ENCODE measurements at places on chromosomes 7 and 10.

GRCh38 chr7:27133409-27134231 is 3.1 kb upstream of the HOXA4 start:
- no peak for DNase-seq

DNA sequence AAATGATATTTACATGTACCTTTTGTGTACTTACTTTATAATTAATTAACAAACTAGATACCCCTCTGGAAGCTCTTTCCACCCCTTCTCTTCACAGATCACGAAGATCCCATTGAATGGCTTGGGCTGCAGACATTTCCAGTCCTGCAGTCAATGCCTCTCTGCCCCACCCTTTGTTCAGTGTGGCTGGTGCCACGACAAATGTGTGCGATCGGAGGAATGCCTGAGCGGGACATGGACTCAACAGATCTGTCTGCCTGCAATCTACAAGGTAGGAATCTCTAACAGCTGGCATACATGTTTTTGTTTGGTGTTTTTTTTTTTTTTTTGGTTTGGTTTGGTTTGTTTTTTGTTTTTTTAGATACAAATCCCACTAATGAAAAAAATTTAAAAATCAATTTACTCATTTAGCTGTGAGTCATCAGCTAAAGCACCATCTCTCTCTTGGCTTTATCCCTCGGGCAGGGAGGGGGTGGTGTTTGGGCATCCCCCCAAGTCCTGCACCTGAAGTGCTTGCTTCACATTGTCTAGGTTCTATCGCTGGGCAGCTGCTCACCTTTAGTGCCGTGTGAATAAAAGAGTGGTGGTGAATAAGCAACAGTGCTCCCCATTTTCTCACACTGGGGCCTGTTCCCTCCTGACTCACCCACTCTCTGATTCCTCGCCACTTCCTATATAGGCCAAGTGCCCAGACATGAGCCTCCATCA is 68.9 kb downstream of the MET start:
- no peak for DNase-seq

- no peak for DNase-seq
Measured at GRCh38 chr7:101880282-101881054, 63.0 kb downstream of the CUX1 start.

DNA sequence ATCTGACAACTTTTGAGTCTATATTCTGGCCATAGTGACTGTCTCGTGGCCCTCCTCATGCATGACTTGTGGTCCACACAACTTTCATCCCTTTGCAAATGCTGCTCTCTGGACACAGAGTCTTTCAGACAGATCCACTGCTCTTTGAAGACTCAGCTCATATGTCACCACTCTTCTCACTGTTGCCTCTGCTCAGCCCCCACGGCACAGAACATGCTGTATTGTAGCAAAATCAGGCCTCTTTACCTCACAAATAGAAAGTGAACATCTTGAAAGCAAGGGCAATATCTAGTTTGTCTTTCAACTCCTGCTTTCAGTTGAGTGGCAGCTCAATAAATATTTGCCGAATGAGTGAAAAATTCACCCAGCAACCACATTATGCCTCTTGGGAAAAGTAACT is 443.5 kb downstream of the NRG3 start:
- DNase-seq: no peak

DNA sequence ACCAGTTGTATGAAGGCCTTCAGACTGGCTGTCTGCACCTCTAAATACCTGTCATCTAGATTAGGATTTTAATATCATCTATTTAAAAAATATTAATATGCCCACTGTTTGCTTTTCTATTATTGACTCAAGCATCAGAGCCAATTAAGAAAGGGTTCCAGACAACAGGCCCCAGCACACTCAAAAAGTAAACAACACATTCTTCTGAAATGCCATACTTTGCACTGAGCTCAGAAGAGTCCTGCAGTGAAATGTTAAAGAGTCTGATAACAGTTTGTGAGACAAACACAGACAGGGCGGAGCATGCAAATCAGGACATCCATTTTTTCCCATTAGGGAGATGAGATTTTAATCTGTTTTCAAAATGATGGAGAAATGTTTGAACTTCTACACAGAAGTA is 45.9 kb upstream of the KLF6 start:
- no peak for DNase-seq

- DNase-seq: no peak
Measured at GRCh38 chr7:48096273-48096672, 7.2 kb downstream of the UPP1 start.

- DNase-seq: no peak
Measured at GRCh38 chr10:93378039-93378438, 104.1 kb downstream of the MYOF start.

DNA sequence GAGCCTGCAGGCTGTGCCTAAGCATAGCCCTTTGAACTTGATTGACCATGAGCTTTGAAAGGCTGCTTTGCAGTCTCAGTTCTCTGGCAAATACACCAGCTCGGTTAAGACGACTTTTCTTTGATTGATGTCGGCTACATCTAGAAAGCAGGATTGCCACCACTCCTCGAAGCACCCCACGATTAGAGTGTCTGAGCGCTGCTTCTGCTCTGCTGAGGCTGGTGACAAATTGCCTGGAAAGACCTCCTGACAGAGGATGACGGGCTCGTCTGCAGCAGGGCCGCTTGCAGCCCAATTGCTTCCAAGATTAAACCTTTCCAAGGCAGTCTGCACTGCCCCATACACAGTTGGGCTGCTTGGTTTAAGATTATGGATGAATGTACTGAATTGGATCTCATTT is 182.0 kb downstream of the CUX1 start:
- DNase-seq: no peak

DNA sequence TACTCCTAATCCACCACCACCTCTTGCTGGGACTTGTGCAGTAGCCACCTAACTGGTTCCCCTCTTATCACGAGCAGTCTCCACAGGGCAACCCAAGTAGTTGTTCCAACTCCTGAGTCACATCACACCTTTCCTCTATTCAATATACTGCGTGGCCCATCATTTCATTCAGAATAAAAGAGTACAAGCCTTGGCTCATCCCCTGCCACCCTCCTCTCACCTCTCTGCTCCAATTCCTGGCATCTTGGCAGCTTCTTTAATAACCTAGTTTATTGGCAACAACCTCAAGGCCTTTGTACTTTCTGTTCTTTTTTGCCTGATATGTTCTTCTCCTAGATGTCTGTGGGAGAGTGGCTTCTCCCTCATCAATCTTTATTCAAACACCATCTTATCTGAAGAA is 199.4 kb downstream of the KIAA1217 start:
- DNase-seq: no peak

DNA sequence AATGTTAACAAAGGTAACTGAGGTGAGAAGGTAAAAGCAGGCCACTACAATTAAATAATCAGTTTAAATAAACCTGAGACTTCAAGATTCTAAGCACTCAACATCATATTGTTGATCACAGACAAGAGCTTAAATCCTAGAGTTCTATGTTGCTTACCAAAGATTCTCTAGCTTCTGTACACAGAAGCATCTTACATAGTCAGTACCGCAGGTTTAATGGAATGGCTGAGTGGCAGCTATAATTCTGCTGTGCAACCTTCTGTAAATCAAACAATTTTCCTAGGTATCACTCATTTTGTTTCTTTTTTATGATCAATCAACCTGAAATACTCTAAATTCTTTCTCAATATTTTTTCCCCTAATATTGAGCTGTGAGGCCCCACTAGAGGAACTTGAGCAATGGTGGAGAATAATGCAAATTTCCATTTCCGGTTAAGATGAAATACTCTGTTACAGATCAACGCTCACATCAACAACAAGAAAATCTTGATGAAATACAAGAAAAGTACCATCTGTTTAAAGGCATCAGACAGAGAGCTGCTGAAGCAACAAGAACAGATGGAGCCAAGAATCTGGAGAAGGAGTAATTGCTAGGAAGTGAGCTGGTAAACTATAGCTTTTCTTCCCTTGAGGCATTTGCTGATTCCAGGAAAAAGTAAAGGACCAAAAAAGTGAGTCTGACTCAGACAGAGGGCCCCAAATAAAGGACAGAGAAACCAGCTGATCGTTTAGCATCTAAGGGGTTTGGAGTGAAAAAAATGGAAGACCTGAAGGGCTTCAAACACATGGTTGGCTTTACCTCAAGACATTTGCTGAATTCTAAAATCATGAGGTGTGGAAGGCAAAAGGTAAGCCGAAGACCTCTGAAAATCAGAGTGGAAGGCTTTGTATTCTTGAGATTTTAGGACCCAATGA is 22.6 kb downstream of the PNPLA8 start:
- DNase-seq: no peak

DNA sequence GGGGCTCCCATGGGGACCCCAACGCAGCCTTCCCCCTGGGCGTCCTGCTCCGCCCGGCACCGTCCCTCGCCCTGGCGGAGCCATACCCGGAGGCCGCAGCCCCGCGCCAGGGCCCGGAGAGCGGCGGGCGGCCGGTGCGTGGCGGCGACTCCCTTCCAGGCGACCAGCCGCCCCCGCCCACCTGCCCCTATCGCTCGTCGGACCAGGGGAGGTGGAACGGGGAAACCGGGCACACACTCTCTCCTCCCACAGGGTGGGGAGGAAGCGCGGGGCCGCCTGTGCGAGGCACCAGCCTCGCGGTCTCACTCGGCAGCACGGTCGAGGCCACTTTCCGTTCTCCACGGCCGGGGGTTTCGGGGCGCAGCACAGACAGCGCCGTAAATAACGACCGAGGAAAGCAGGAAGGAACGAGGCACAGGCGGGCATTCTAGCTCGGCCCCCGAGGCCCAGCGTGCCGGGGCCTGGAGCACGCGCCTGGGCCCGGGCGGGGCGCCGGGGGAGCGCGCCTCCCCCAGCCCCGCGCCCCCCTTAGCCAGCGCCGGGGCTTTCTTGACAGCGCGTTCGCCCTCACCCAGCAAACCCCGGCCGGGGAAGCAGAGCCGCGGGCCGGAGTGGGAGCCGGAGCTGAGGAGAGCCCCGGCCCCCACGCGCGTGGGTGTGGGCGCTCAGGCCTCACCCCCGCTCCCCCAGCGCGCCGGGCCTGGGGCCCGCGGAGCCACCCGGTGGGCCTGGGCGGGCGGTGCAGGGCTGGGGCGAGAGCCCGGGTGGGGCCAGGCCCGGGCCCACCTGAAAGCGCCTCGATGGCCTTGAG is 936 bp downstream of the IGF2BP3 start:
- DNase-seq: peak; percentile 19

DNA sequence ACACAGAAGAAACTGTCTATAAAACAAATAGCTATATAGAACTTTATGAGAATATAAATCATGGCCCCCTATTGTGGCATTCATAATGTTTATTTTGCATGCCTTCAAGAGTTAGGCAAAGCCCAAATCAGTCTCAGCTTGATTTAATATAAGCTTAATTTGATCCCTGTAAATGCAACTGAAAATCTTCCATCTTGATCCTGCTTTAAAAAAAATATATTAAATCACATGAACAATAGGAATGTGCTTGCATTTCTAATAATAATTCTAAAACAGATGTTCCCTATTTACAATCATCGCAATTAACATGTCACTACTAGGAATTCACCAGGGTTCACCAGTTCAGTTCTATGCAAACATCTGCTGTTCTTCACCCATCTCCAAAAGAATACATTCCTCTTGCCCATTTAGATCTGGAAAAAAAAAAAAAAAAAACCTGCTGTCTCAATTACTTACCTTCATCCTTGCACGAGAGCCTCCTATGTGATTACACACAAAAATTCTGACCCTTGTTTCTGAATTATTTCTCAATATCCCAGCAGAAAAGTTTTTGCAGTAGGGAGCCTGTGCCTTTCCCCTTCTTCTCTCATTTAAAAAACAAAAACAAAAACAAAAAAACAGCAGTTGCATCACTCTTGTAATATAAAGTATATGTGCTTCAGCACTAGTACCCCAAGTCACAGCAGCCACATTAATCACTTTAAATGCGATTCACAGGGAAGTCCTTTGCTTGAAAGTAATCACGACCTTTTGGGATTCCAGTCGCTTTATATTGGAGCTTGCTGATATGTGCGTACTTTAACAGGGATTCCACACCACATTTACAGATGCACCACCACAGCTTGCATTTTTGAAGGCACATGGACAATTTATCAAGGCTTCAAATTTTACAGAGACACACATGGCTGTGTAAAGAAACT is 194.8 kb upstream of the KMT2E start:
- DNase-seq: no peak

- DNase-seq: no peak
Measured at GRCh38 chr10:6757158-6757557, 177.1 kb upstream of the PRKCQ start.

DNA sequence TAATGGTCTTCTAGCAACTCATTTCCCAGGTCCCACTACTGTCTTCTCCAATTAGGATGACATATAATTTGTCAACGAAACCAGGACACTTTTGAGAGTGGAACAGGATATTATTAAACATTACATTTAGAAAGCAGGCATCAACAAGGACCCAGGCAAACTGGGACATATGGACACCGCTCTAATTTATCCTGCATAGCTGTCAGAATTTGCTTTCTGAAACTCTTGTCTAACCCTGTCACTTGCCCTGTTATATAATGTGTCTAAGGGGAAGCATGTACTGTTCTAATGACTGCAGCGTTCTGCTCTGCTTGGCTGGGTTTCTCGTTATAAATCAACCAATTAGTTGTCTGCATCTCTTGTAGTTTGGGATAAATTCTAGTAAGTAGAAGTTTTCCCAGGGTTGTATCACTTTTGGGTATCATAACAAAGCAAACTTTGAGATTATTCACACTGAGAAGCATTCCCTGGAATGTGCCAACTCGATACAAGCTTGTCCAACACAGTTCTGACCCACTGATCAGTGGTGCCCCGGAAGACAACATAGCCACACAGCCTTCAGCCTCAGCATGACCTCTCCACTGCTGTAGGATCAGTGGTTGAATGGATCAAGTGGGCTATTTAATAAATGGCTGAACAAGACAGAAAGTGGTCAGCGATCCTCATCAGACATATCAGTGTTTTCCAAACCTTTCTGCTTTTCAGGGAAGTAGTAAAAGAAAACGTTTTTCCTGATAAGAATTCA is 228.1 kb downstream of the KIF20B start:
- DNase-seq: no peak

- DNase-seq: no peak
Measured at GRCh38 chr10:27503498-27504006, 552 bp upstream of the RAB18 start.

DNA sequence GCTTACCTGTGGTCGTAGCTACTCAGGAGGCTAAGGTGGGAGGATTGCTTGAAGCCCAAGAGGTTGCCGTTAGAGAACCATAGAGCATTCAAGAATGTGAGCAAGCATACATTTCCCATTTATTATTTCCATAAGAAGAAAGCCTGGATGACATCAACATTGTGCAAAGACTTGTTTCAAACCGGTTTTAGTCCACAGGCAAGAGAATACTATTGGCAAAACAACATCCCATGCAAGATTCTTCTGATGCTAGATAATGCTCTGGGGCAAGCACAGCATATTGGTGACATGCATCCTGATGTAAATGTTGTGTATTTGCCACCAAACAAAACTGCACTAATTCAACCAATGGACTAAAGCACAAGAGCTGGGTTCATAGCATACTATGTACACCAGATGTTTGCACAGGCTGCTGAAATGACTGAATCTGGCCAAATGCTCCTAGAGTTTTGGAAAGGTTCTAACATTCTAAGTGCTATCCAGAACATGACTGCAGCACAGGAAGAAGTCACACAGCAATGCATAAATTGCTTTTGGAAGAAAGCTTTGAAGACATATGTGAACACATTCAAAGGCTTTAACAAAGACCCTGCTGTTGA is 42.6 kb downstream of the OTUD1 start:
- no peak for DNase-seq

- no peak for DNase-seq
Measured at GRCh38 chr10:79488870-79489269, 23.5 kb upstream of the EIF5AL1 start.

Data from T-helper 1 cell (primary cell).